ENCODE measurements at places on chromosomes 16 and 17.

GRCh38 chr16:23835390-23836077 is at the start of gene PRKCB:
Gene PRKCB, plus strand, starts transcription at chr16:23835983.
- DNase-seq, result peak; percentile 96

DNA sequence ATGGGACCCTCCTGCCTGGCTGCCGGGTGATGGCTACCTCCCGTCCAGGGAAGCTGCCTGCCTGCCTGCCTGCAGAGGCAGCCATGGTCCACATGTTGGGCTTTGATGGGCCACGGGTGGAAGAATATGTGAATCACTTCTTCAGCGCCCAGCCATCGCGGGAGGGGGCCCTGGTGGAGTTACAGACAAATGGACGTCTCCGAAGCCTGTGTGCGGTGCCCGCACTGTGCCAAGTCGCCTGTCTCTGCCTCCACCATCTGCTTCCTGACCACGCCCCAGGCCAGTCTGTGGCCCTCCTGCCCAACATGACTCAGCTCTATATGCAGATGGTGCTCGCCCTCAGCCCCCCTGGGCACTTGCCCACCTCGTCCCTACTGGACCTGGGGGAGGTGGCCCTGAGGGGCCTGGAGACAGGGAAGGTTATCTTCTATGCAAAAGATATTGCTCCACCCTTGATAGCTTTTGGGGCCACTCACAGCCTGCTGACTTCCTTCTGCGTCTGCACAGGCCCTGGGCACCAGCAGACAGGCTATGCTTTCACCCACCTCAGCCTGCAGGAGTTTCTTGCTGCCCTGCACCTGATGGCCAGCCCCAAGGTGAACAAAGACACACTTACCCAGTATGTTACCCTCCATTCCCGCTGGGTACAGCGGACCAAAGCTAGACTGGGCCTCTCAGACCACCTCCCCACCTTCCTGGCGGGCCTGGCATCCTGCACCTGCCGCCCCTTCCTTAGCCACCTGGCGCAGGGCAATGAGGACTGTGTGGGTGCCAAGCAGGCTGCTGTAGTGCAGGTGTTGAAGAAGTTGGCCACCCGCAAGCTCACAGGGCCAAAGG is 36.8 kb downstream of the NLRC5 start:
- DNase-seq, result peak; percentile 57

DNA sequence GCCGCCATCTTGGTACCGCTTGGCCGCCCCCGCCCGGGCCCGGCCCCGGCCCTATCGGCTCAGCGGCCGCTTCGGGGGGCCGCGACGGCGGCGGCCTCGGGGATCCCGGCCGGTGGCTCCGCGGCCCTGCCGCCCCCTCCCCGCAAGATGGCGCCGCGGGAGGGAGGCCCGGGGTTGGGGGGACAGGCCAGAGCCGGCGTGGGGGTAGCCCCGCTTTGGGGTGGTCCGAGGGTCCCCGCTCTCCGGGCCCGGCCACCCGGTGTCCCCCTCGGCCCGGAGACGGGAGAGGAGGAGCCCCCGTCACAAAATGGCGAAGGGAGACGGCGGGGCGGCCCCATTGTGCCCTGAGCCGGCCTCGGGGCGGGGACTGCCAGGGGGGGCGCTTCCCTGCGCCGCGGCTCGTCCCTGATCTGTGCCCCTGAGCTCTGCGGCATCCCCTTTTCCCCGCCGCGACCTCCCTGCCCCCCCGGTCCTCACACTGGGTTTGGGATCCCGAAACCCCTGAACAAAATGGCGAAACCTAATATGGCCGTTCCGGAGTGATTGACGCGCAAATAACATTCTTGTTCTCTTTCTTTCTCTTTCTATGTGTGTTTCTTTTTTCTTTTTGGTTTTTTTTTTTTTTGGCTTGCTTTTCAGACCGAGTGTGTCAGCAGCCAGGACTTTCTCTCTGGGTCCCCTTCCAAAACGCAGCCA is 986 bp downstream of the HAPSTR1 start:
- peak; percentile 86 for DNase-seq

- no peak for DNase-seq
Measured at GRCh38 chr17:20225162-20226115, 216.3 kb downstream of the SPECC1 start.

DNA sequence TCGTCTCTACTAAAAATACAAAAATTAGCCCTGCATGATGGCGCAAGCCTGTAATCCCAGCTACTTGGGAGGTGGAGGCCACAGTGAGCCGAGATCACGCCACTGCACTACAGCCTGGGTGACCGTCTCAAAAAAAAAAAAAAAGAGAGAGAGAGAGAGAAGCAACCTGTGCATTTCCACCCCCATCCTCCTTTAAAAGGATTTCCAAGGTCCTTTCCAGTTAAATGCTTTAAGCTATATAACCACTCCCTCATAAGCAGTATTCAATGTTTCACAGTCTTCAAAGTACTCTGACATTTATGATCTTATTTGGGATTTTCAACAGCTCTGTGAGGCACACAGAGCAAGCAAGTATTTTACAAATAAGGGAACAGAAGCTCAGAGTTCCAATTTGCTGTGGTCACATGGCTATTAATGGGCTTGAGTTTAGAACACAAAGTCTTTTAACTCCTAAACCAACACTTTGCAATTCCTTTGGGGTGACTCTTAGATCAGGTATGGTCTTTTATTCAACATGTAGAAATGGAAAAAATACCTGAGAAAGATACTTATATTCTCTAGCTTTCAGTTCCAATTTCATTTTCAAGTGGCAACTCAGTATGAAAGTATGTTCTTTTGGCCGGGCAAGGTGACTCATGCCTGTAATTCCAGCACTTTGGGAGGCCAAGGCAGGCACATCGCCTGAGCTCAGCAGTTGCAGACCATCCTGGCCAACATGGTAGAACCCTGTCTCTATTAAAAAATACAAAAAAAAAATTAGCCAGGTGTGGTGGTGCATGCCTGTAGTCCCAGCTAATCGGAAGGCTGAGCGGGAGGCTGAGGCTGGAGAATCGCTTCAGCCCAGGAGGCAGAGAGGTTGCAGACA is 31.3 kb downstream of the SPOP start:
- DNase-seq, result peak; percentile 77

- DNase-seq, result no peak
Measured at GRCh38 chr16:19940195-19940594, 55.5 kb upstream of the GPRC5B start.

DNA sequence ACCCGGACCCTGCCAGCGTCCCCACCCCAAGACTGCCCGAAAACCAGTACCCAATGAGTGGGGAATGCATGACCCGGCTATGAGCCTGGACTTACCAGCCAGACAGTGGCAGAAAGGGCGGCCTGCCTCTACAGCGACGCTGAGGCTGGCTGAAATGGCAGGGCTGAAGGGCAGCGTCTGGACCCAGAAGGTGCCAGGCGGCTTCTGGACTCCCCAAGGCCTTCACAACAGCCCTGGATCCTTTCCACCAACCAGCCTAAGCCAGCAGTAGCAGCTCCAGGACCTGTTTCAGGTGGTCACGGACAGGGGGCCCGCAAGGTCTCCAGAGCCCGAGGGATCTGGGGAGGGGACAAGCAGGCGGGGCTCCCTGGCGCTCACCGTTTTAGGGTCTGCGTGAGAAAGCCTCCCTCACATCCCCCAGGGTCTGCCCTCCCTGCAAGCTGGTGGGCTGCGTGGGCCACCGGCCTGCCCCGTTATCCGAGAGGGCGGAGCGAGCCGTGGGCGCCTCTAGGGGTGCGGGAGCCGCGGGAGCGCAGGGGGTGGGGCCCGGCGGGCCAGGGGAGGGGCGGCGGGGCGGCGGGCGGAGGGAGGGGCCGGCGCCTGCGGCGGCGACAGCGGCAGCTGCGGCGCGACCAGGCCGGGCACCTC is at the start of gene RIPOR1:
RIPOR1 (plus strand) TSS at position 608 of the 648 bp plus-strand sequence. CDS start 9,618 bp downstream, outside the sequence.
- DNase-seq, result peak; percentile 83

DNA sequence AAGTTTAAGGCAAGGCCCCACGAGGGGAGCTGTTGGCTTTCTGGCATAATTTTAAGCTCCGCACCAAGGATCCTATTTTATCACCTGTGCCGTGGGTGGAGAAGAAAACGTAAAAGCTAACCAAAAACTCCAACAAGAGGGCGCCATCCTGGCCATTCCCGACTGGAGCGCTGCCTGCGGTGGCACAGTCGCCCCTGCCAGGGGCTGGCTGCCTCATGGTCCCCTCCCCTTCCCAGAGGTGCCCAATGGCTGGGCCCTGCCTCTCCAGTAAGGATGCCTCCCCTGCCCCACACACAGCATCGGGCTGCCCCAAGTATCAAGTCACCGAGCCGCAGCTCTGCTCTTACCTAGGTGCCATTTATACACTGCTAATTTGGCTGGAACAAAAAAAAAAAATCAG is 36.3 kb downstream of the ZDHHC7 start:
- DNase-seq, result no peak

DNA sequence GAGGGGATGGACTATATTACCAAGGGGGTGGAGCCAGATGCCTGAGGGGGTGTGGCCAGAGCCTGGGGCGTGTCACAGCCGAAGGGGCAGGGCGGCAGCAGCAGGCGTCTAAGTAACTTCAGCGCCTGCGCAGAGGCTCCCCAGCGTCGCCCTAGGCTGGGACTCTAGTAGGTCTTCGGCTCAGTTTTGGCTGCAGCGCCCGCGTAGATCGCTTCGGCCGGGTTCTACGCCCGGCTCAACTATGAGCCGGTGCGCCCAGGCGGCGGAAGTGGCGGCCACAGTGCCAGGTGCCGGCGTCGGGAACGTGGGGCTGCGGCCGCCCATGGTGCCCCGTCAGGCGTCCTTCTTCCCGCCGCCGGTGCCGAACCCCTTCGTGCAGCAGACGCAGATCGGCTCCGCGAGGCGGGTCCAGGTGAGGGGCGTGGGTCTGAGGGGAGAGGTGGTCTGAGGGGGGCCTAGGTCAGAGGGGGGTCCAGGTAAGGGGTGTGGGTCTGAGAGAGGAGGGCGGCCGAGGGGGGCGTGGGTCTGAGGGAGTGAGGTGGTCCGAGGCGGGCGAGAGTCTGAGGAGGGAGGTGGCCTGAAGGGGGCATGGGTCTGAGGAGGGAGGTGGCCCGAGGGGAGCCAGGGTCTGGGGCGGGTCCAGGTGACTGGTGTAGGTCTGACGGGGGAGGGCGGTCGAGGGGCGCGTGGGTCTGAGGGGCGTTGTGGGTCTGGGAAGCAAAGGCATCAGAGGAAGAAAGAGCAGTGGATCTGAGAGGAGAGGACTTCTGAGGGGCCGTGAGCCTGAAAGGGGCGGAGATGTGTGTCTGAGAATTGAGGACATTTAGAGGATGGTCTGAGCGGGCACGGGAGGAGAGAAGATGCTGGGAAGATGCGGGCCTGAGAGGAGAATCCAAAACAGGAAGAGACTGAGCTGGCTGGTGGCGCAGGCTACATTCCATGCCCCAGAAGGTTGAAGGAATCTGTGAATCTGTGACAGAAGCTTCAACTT is at the start of gene LPCAT2:
LPCAT2 (plus strand) TSS at position 132 of the 991 bp plus-strand sequence; CDS start at position 242, 110 bp downstream.
- DNase-seq, result peak; percentile 66

GRCh38 chr17:28327031-28327607 is 8.1 kb downstream of the TMEM97 start:
- DNase-seq, result no peak

DNA sequence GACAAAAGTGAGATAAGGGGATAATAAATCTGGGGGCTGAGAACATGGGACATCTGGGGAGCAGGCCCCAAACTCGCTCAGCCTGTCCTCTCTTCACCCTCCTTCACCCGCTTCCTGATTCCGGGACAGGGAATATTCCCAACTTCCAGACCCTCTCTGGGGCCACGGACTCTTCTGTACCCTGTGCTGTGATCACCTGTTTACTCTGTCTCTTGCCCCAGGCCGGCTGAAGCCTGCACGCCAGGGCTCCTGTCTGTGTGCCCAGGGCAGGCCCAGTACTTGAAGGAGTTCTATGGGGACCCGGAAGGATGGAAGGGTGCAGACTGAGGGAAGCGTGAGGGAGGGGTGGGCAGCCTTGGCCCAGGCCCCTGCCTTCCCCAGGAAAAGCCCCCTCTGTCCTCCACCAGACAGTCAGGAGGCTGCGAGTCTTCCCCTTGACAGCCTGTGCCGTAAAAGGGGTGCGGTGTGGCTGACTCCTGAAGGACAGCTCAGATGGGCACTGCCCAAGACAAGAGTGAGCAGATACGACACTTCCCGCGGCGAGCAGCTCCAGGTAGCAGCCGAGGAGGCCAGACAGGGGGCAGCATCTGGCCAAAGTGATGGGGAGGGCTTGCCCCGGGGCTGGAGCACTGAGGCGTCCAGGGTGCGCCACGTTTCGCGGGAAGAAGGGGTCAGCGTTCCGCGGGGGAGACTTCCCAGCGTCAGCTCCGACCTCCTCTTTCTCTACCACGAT is 1.0 kb upstream of the CCNF start:
- DNase-seq, result peak; percentile 69

DNA sequence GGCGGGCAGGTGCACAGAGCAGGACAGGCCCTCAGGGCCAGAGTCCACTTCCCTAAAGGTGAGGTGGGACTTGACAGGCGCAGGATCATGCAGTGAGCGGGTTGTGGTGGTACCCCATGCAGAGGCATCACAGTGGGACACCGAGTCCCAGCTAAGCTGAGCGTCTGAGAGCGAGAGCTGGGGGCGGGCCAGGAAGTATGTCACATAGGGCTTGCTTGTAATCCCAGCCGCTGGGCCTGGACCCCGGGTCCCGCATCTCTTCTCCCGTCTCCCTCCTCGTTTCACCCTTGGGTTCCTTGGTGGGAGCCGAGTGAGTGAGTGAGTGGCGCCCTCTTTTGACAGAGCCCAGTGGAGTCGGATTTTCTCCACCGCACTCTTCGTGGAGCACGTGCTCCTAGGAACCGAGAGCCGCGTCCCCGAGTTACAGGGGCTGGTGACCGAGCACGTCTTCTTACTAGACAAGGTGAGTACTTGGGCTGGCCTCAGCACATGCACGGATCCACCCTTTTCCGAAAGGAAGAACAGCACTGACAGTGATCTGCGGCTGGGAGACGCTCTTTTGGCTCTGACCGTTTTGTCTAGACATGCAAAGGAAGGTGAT is 50.8 kb upstream of the ENDOV start:
- DNase-seq, result peak; percentile 63

- no peak for DNase-seq
Measured at GRCh38 chr16:23464196-23464595, 11.2 kb upstream of the COG7 start.

- no peak for DNase-seq
Measured at GRCh38 chr16:85940214-85940613, 41.3 kb downstream of the IRF8 start.

- DNase-seq, result no peak
Measured at GRCh38 chr16:14628806-14629611, 1.1 kb downstream of the PARN start.

Data from activated effector memory CD4-positive, alpha-beta T cell treated with anti-CD3 and anti-CD28 coated beads, Interleukin-2, amount 50 U/mL, for 16 hours (primary cell).